ENCODE measurements at places on chromosomes 7 and 10.

- no peak for DNase-seq
These were observed 66.6 kb downstream of the GLCCI1 start for GRCh38 chr7:8035192-8035591.

- no peak for DNase-seq
These were observed 13.7 kb upstream of the MACROH2A2 start for GRCh38 chr10:70038923-70039322.

GRCh38 chr7:70797109-70797514 lies 334.8 kb upstream of the GALNT17 start:
- no peak for DNase-seq

GRCh38 chr7:134331393-134331792 lies 14.7 kb upstream of the SLC35B4 start:
- DNase-seq = no peak

DNA sequence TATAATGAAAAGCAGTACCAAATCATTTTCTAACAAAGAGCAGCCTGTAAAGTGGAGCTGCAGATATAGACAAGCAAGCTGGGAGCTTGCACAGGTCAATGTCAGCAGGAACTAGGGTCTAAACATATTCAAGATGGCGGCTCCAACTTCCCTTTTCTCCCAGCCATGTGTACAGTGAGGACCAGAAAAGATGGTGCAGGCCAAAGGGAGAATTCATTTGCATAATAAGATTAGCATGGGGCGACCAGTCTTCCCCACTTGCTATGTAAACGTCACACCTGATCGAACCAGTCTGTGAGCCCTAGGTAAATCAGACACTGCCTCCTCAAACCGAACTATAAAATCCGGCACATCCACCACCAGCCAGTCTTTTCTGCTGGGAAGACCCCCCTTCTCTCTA lies 4.4 kb upstream of the RAPGEF5 start:
- DNase-seq = no peak

- DNase-seq = no peak
These were observed 15.8 kb upstream of the OPALIN start for GRCh38 chr10:96374639-96374984.

DNA sequence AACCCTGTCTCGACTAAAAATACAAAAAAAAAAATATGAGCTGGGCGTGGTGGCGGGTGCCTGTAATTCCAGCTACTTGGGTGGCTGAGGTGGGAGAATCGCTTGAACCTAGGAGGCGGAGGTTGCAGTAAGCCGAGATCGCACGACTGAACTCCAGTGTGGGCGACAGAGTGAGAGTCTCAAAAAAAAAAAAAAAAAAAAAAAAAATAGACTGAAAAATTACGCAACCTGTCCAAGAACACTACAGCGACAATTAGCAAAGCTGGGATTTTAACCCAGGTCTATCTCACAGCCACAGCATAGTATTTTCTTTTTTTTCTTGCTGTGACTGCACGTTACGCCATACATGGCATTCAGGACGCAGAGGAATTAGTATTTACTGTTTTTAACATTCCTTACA lies 1.1 kb upstream of the RABGEF1 start:
- DNase-seq = no peak

- DNase-seq = no peak
These were observed 218.3 kb upstream of the GRB10 start for GRCh38 chr7:51000956-51001355.

GRCh38 chr10:79053481-79054202 lies 15.1 kb upstream of the ZMIZ1 start:
- DNase-seq = no peak

- no peak for DNase-seq
These were observed 117.2 kb downstream of the PIP4K2A start for GRCh38 chr10:22597138-22597537.

DNA sequence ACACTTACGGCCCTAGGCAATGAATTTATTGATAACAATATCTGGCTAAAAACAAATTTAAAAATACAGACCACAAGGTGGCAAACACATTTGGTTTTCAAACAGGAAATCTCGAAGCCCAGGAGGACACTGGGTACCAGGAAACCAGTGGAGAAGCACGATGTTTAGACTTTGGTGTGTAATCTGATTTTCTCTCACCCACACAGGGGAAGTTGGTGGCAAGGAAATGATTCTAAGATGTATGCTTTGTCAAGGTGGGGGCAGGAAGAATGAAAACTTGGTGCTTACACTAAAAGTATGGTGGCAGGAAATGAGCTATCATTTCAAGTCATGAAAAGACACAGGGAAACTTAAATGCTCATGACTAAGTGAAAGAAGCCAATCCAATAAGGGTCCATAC lies 113.2 kb upstream of the ANKRD1 start:
- DNase-seq = no peak

DNA sequence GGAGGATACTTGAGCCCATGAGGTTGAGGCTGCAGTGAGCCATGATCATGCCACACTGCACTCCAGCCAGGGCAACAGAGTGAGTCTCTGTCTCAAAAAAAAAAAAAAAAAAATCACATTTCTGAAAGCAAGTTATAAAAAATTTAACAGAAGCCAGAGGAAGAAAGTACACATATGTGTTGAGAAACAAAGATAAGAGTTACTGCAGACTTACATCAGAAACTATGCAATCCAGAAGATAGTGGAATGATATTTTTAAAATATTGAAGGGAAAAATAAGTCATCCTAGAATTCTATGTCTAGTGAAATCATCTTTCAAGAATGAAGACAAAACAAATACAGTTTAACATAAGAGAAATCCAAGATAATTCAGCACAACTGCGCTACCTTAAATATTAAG lies 46.9 kb downstream of the ZNF518A start:
- no peak for DNase-seq

DNA sequence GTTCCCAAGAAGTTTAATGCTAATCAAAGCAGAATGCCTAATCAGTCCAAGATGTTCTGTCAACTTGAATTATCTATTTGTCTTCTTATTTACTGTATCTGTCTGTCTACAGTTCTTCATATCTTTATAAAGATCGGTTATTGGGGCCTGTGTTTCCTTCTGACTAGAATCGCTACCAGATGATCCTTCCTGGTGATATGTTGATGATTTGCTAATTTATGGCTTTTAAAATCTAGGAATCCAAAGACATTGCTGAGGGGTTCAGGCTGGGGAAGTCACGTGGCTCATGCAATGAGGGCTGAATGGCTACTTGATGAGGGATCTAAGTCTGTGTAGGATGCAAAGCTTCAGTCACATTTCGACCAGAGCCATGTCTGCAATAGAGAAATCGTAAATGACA lies 536.3 kb downstream of the KCNMA1 start:
- no peak for DNase-seq

All from activated CD4-positive, alpha-beta T cell treated with anti-CD3 and anti-CD28 coated beads, Interleukin-2, amount 50 U/mL, for 4 hours (primary cell).